ENCODE measurements at places on chromosomes 1 and 21.

GRCh38 chr1:198220428-198220827, 63.6 kb downstream of the NEK7 start:
- no peak for DNase-seq

- DNase-seq = no peak
Measured at GRCh38 chr1:201169971-201170532, 15.8 kb upstream of the TMEM9 start.

DNA sequence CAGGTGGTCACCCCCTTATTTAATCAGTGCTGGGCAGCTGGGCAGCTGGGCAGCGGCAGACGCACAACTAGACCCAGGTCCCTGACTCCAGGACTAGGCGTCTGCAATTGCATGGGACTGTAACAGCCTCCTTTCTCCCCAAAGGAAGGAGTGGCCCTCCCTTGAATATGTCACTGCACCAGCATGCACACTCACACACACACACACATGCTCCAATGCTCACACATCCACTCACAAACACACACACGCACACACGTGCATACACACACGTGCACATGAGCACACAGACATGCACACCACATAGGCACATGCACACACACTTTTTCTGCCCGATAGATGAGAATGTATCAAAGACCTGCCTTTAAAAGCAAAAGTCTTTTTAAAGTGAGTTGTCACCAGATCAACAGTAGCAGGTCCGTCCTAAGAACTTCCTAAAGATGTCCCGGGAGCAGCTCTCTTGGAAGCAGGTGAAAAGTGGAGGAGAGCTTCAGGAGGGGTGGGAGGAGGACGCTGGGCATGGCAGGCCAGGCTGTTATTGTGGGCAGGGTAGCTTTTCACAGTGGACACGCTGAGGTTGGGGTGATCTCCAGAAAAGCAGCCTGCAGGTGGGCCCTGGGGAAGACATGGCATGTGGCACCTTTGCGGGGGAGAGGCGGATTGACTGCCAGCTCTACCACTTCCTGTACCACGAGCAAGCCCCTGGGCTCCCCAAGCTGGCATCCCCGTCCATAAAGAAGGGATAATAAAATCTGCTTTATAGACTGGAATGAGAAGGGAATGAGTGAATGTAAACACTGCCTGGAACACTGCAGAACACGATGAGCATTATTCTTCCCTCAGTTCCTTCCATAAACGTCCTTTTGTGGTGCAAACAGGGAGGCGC, 1.7 kb downstream of the PDE9A start:
- no peak for DNase-seq

DNA sequence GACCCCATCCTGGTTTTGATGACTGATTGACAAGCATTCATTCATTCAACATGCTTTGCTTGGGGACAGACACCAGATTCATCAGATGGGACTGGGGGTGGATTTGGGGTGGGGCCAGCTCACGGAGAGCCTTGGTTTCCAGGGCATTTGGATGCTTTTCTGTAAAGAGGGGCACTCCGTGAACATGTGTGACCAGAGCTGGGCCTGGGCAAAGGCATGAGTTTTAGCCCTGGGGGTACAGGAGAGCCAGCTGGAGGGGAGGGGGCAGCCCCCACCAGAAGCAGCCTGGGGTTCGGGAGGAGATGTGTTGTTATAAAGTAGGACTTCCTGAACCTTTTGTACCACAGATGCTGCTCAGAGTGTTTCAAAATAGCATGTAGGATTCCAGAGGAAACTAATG, 99.7 kb downstream of the RIPK4 start:
- DNase-seq = no peak

- no peak for DNase-seq
Measured at GRCh38 chr1:150259758-150260669, 2.4 kb downstream of the CA14 start.

- DNase-seq = no peak
Measured at GRCh38 chr1:41353744-41354143, 7.5 kb upstream of the FOXO6 start.

- DNase-seq = no peak
Measured at GRCh38 chr1:164971391-164971790, 385.1 kb downstream of the LMX1A start.

GRCh38 chr21:42663200-42663750, 9.9 kb downstream of the PDE9A start:
- no peak for DNase-seq

GRCh38 chr1:109281680-109282496, 1.1 kb downstream of the PSRC1 start:
- DNase-seq = no peak

DNA sequence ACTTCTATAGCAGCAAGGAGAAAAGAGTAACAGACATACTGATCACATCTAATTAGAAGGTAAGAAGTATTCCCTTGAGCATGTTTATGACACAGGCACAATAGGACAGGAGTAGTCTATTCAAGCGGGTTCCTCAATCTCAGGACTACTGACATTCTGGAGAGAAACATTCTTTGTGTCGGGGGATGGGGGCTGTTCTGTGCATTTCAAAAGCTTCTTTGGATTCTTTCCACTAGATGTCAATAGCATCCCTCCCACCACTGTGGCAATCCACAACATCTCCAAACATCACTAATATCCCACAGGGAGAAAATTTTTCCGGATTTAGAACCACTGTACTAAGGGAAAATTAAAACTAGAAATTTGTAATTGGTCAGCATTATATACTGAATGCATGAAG, 56.9 kb downstream of the ADAMTS5 start:
- no peak for DNase-seq

- no peak for DNase-seq
Measured at GRCh38 chr1:48246727-48247126, 24.2 kb downstream of the SLC5A9 start.

DNA sequence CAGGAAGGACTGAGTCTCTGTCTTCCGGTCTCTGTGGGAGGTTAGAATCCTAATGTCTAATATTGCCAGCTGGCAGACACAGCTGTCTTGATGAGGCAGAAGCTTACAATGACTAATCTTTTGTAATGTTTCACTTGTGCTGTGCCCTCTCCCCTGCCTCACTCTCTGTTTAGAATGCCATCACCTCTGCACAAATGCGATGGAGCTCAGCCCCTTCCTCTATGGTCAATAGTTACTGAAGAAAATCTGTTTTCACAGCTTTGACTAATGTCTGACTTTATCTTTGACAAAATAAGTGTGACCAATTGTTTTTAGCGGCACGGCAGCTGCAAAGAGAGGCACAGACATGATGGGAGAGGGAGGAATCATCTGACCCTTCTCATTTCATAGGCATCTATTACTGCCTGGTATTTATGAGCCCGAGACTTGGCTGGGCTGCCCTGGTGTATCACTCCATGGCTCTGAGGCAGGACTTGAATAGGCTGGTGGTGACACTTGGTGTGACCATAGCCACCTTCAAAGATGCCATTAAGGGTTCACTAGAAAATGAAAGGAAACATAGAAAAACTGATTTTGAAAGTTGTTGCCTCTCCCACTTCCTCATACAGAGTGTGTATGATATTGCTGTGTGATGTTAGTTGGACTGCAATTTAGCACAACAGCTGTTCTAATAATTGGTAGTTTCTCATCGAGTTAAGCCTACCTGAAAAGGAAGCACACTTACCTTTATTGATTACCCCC, 163.2 kb upstream of the NBPF11 start:
- DNase-seq = no peak

GRCh38 chr1:117267232-117267774, 56.6 kb upstream of the VTCN1 start:
- DNase-seq = no peak

GRCh38 chr21:43763901-43764523, 12.1 kb downstream of the CSTB start:
- DNase-seq = no peak

DNA sequence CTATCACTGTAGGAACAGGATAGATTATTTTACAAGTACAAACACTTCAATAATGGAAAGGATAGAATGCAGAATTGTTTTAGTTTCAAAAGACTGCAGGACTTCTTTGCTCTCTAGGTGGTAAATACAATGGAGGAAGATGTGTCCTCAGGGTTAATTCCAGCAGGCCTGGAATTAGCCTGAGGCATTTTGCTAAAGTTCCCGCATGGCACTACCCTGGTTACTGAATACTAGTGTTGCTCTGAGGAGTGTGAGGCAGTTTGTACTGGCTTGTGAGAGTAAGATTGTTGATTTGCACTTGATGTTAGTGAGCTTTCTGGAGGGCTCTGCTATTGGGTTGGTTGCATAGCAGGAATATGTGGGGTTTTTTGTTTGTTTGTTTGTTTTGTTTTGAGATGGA, 61.4 kb downstream of the FASLG start:
- DNase-seq = no peak

GRCh38 chr1:209624558-209625549, 27.4 kb downstream of the LAMB3 start:
- DNase-seq = no peak

GRCh38 chr1:185570962-185571361, 163.2 kb upstream of the HMCN1 start:
- DNase-seq = no peak

- DNase-seq = no peak
Measured at GRCh38 chr1:187415065-187415464, 586.3 kb downstream of the PLA2G4A start.

DNA sequence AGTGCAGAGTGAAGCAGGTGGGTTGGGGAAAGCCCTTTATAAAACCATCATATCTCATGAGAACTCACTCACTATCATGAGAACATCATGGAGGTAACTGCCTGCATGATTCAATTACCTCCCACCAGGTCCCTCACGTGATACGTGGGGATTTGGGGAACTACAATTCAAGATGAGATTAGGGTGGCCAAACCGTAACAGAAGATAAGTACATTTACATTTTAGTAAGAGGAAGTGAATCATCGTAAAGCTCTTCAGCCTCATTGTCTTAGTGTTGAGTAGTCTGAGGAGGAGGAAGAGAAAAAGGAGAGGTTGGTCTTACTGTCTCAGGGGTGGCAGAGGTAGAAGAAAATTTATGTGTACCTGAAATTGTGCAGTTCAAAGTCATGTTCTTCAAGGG, 1053.4 kb upstream of the ADGRL4 start:
- DNase-seq = no peak

- DNase-seq = no peak
Measured at GRCh38 chr1:186960861-186961260, 132.1 kb downstream of the PLA2G4A start.

- DNase-seq = no peak
Measured at GRCh38 chr1:189834813-189835212, 642.9 kb downstream of the BRINP3 start.

DNA sequence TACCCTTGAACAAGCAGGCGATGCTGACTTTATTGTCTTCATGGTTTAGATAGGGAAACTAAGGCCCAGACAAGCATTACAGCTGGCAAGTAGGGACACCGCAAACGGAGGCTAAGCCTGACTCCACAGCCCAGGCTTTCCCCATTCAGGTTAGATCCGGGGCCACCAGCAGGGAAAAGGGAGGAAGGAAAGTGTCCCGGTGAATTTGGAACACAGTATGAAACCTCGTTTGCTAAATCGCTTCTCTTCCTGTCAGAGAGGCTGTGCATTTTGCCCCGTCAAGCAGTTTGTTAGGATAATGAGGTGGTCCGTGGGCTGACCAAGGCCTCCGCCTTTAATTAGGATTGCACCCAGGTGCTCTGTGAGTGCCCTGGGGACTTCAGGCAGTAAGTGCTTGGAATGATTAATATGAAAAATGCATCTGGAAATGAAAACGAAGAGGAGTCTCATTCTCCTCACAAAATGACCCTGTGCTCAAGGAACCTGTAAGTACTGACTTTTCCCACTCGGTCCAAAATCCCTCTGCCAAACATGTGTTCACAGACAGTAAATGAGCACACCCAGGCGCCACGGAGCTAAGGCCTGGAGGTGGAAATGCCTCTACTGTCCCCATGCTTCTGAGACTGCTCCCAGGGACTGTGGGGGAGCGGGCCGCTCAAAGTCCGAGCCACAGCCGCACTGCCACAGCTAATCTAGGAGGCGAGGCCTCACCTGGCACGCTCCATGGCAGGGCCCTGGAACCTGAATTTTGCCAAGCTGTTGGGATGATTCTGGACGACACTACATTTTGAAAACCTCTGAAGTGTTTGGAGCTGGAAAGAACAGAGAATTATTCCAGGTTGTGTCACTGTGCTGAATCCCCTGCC, 234.1 kb downstream of the SDCCAG8 start:
- no peak for DNase-seq

- no peak for DNase-seq
Measured at GRCh38 chr1:82795508-82796149, 994.9 kb downstream of the ADGRL2 start.

DNA sequence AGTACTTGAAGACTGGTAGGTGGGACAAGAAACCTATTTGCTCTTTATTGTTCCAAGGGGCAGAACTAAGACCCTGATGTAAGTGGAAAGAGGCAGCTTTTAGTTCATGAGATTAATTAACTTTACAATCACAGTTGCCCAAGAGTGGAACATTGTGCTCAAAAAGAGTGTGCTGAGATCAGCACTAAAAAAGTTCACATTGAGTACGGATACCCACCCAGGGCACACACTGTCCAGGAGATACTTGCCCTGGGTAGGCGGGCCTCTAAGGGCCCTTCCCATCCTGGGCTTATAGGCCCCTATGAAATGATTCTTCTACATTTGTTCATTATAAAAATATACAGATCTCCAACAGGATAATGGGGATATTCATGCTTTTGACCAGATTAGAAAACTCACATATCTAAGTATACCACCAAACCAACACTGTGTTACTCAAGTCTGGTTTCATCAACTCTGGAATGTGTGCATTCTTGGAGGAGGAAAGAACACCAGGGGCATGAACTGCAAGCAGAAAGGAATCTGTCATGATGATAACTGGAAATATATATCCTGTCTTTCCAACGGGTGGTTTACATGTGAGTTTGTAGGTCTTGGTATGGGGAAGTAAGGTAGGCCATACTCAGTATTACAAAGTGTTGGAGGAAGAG, 626.2 kb downstream of the SMYD3 start:
- no peak for DNase-seq

- no peak for DNase-seq
Measured at GRCh38 chr1:117652421-117652820, 46.6 kb downstream of the TENT5C start.
